MM.1S (cell line): ENCODE measurements at places on chromosomes 2 and 18.
A peak's percentile ranks its signal among the peaks of the same experiment; 100 is the strongest.

GRCh38 chr2:27152102-27152795 is 3.4 kb downstream of the TCF23 start:
- H3K27ac ChIP-seq: peak overlapping the region; percentile 74
- H3K36me3 ChIP-seq: no peaks in the 10 kb centered on the region
- peaks cover 38% of the 10 kb centered on the region for H3K4me1 ChIP-seq
- no peaks in the 10 kb centered on the region for H3K27me3 ChIP-seq

DNA sequence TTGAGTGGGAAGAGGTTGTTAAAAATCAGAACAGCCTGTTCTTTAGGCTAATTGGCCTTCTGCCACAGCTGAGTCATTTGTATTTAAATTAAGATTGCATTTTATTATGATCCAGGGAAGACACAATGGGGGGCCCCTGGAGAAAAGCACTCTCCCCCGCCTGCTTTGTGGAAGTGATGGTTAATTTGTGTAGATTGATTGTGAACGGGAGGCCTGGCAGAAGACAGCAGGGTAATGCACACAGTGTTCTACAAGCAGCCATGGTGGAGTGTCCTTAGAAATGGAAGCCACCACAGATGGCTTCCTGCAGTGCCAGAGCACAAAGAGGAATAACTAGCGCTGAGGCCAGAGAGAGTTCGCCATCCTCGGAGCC is 19.6 kb downstream of the RAMP1 start:
- no peaks in the 10 kb centered on the region for H3K4me1 ChIP-seq
- H3K27me3 ChIP-seq: no peaks in the 10 kb centered on the region
- H3K27ac ChIP-seq: no peak overlapping the region
- DNase-seq: no peak

DNA sequence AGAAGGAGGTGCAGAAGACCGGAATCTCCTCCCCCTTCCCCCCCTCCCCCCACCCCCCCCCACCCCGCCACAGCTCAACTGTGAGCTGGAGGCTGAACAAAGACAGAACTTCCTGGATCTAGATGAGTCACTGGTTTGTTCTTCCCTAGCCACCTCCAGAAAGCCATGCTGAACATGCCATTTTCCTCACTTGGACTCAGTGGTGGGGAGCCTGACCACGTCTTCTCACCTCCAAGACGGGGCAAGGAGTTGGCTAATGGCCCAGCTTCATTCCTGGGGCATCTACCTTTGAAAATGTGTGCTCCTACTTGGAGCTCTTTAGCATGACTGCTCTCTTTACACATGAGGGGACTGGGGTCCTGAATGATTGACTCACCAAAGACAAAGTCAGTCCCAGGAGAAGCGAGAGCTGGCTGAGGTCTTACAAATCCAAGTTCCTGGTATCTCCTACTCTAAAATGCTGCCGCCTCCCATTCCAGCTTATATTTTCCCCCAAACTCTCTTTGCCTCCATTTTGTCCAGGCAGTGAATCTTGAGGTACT is 22.6 kb upstream of the FZD5 start:
- H3K4me1 ChIP-seq: no peaks in the 10 kb centered on the region
- no peaks in the 10 kb centered on the region for H3K36me3 ChIP-seq
- no peak overlapping the region for H3K27ac ChIP-seq
- H3K27me3 ChIP-seq: no peaks in the 10 kb centered on the region
- no peak overlapping the region for H3K4me3 ChIP-seq
- no peak for DNase-seq

- H3K4me3 ChIP-seq: no peak overlapping the region
- H3K4me1 ChIP-seq: no peaks in the 10 kb centered on the region
- H3K27me3 ChIP-seq: no peaks in the 10 kb centered on the region
- no peaks in the 10 kb centered on the region for H3K36me3 ChIP-seq
- DNase-seq: no peak
Observed at GRCh38 chr18:77046994-77047393, 85.6 kb downstream of the MBP start.

DNA sequence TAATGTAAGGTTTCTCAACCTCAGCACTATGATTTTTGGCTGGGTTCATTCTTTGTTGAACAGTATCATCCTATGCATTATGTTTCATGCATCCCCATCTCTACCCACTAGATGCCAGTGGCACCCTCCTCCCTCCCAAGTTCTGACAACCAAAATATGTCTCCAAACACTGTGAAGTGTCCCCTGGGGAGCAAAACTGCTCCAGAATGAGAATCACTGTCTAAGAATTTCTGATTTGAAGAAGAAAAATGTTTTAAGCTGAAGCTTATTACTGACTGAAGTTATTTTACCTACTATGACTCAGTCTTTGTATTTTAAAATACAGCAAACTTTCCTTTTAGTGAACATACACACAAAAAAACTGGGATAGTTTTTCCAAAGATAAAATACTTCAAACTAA is 3.4 kb downstream of the THADA start:
- H3K27me3 ChIP-seq: no peaks in the 10 kb centered on the region
- no peaks in the 10 kb centered on the region; the same call in 1 of the 2 replicates for H3K36me3 ChIP-seq
- DNase-seq: no peak
- H3K4me3 ChIP-seq: no peak overlapping the region
- H3K27ac ChIP-seq: no peak overlapping the region

GRCh38 chr2:232275670-232276069 is 102.9 kb upstream of the ALPP start:
- H3K4me1 ChIP-seq: peaks cover 44% of the 10 kb centered on the region
- no peak overlapping the region for H3K4me3 ChIP-seq
- H3K36me3 ChIP-seq: no peaks in the 10 kb centered on the region
- peak overlapping the region; percentile 96 for H3K27ac ChIP-seq
- DNase-seq: peak; percentile 89
- H3K27me3 ChIP-seq: no peaks in the 10 kb centered on the region

DNA sequence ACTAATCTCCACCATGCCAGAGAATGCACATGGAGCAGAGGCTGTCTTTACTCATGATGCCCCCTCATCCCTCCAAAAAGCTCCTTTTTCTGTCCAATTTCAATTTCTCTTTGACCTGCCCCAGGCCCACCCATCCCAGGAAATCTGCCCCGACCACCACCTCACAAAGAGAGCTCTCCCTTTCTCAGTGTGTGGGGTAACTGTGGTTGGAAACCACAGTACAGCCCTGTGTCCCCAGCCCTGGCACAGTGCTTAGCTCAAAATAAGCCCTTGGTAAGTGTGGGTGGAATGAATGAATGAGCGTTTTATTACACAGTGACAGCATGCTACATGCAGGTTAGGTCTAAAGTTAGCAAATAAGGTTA is 43.7 kb upstream of the CAB39 start:
- H3K4me3 ChIP-seq: no peak overlapping the region
- H3K27me3 ChIP-seq: no peaks in the 10 kb centered on the region
- H3K27ac ChIP-seq: peak overlapping the region; percentile 96
- no peaks in the 10 kb centered on the region for H3K36me3 ChIP-seq
- peak; percentile 69 for DNase-seq

GRCh38 chr2:10733980-10734379 is 12.6 kb downstream of the ATP6V1C2 start:
- H3K27me3 ChIP-seq: no peaks in the 10 kb centered on the region
- no peaks in the 10 kb centered on the region for H3K36me3 ChIP-seq
- no peak overlapping the region for H3K27ac ChIP-seq
- H3K4me1 ChIP-seq: no peaks in the 10 kb centered on the region
- no peak for DNase-seq

GRCh38 chr2:108936076-108936864 is 52.8 kb downstream of the EDAR start:
- no peaks in the 10 kb centered on the region for H3K27me3 ChIP-seq
- no peak overlapping the region for H3K27ac ChIP-seq
- H3K4me3 ChIP-seq: no peak overlapping the region
- no peaks in the 10 kb centered on the region for H3K36me3 ChIP-seq
- H3K4me1 ChIP-seq: no peaks in the 10 kb centered on the region
- DNase-seq: no peak

DNA sequence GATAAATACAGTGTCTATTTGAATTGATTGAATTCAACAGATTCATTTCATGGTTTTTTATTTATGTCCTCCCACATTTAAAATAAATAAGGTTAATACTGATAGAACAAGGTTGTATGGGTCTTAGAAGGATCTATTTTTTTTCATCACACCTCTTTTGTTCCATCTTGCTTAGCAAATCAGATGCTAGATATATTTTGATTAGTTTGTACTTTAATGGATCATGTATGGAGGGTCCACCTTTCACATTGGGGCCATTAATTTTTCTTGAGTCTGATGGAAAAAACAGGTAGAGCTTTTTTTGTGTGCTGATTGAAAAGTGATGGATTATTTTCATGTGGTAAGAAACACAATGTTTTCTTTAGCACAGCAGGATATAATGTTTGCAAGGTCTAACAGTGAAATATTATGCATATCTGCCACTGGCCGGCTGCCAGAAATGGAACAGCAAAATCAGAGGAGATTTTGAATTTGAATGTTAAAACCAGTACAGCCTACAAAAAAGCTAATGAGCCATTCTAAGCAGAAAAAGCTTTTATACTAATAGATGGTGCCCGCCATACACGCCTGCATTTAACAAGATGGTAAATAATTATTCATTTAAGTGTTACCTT is 188.1 kb upstream of the ETAA1 start:
- no peaks in the 10 kb centered on the region for H3K27me3 ChIP-seq
- DNase-seq: no peak
- H3K4me1 ChIP-seq: no peaks in the 10 kb centered on the region
- H3K4me3 ChIP-seq: no peak overlapping the region

- H3K27ac ChIP-seq: no peak overlapping the region
- peak; percentile 53 for DNase-seq
- no peaks in the 10 kb centered on the region for H3K36me3 ChIP-seq
- no peak overlapping the region for H3K4me3 ChIP-seq
Observed at GRCh38 chr18:34322365-34323289, 97.9 kb upstream of the NOL4 start.

DNA sequence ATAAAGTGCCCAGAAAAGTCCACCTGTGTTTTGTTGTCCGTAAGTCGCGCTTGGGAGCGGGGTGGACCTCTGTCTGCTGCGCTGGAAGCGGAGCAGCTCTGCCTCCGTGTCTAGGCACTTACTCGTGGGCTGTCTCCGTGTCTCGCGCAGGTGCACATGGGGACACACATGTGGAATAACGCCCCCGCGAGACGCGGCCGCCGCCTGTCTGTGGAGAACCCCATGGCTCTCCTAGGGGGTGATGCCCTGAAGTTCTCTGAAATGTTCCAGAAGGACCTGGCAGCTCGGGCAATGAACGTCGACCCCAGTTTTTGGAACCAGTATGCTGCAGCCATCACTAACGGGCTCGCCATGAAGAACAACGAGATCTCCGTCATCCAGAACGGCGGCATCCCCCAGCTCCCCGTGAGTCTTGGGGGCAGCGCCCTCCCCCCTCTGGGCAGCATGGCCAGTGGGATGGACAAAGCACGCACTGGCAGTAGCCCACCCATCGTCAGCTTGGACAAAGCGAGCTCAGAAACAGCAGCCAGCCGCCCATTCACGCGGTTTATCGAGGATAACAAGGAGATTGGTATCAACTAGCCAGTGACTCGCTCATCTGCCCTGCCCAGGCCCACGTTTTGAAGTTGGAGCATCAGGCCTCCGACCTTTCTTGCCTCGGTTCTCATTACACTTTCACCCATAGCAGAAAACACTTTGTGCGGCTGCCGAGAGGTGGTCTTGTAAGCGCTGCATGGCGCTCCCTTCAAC is 17.3 kb downstream of the SALL3 start:
- no peak for DNase-seq
- no peak overlapping the region for H3K27ac ChIP-seq
- no peak overlapping the region for H3K4me3 ChIP-seq

DNA sequence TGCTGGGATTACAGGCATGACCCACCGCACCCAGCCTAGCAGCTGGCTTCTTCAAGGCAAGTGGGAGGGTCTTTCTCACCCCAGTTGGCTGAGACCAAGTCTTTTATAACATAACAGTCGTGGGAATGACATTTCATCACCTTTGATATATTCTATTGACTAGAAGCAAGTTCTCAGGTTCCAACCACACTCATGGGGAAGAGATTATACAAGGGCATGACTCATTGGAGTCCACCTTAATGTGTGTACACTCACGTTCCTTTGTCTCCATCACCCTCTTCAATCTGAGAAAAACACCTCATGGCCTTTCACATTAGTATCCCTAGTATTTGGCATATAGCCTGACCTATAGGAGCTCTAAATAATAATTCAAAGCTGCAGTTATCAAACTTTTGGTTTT is 2.8 kb upstream of the BBS5 start:
- H3K4me3 ChIP-seq: no peak overlapping the region
- no peak overlapping the region for H3K27ac ChIP-seq
- DNase-seq: no peak

- H3K27me3 ChIP-seq: no peaks in the 10 kb centered on the region
- H3K4me1 ChIP-seq: no peaks in the 10 kb centered on the region
- no peaks in the 10 kb centered on the region for H3K36me3 ChIP-seq
- no peak overlapping the region for H3K4me3 ChIP-seq
- H3K27ac ChIP-seq: no peak overlapping the region
Observed at GRCh38 chr18:27378431-27379095, 193.5 kb upstream of the CHST9 start.

GRCh38 chr2:59774821-59775433 is 778.5 kb downstream of the BCL11A start:
- no peaks in the 10 kb centered on the region for H3K36me3 ChIP-seq
- DNase-seq: no peak
- no peaks in the 10 kb centered on the region for H3K27me3 ChIP-seq
- H3K27ac ChIP-seq: no peak overlapping the region
- no peaks in the 10 kb centered on the region for H3K4me1 ChIP-seq

DNA sequence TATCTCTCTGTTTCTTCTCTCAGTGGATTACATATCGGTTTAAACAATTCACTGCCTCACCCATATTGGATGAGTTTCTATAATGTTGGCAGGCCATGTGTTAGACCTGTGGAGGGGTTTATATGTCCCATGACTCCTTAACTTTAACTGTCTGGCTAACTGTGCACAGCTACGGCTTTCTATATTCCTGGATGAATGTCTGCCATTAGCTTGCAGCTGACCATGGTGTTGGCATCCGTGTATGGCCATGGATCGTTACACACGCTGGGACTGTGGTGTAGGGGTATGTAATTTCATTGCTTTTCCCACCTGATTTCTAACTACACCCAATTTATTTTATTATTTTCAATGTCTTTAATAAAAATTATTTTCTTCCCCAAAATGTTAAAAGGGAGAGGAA is 3.3 kb upstream of the TANC1 start:
- no peak overlapping the region for H3K4me3 ChIP-seq
- no peaks in the 10 kb centered on the region for H3K27me3 ChIP-seq
- H3K4me1 ChIP-seq: no peaks in the 10 kb centered on the region
- no peak for DNase-seq

GRCh38 chr2:5360081-5360480 is 332.1 kb upstream of the SOX11 start:
- no peaks in the 10 kb centered on the region for H3K4me1 ChIP-seq
- DNase-seq: no peak
- H3K4me3 ChIP-seq: no peak overlapping the region
- no peaks in the 10 kb centered on the region for H3K27me3 ChIP-seq
- no peak overlapping the region for H3K27ac ChIP-seq
